ENCODE measurements at places on chromosomes 3 and 15.

DNA sequence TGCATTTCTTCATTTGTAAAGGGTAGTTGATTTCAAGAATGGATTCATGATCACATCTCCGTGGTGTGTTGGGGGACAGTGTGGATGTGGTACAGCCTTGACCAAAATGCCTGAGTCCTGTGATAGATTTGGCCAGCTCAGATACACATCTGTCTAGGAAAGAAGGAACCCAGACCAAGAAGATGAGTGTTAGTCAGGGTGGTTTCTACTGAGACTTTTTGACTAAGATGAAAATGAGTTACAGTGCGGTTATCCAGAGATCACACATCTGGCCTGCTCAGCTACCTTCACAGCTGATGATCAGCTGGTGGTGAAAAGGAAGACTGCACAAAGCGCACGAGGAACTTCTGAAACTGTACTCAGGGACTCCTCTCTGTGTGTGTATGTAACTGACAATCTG, 68.0 kb downstream of the FNDC3B start:
- DNase-seq = no peak

GRCh38 chr3:158562674-158563073, 8.3 kb upstream of the MLF1 start:
- no peak for DNase-seq

DNA sequence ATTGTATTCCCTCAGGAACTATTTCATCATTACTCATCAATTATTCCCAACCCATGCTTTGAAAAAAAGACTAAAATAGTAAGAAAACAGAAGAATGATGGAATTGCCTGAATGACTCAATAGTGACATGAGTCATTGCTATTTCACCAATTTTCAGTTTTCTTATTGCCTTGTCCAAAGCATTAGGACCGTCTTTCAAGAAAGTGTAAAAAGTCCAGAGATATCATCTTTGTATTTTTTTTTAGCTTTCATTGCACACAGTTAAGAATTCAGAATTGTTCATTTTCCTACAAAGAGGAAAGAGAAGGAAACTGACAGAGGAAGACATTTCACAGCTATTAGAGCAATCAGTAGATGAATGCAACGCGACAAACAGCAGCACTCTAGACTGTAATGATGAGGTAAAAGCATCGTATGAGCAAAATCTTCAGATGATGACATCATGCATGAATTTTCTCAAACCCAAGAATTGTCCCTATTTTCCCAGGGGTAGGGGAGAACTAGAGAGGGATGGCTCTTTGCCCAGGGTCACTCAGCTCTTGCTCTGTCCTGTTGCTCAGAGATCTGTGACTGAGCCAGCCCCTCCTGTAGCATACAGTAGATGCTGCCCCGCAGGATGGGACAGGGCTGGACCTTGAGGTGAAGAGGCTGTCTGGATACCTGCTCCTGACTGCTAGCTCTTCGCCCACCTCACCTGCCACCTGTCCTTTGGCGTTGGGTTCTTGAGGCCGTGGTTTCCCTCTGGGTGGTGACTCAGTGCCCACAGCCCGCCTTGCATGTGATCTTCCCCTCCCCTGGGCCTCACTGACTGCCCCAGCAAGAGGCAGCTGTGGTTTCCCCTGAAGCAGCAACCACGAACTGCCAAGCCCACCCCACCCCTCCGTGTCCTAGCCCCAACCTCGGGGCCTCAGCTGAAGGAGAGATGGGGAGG, 84.8 kb downstream of the PPCDC start:
- DNase-seq = no peak

- no peak for DNase-seq
Measured at GRCh38 chr3:107969994-107970819, 120.6 kb downstream of the CD47 start.

- DNase-seq = no peak
Measured at GRCh38 chr3:25719321-25719720, 54.6 kb upstream of the TOP2B start.

DNA sequence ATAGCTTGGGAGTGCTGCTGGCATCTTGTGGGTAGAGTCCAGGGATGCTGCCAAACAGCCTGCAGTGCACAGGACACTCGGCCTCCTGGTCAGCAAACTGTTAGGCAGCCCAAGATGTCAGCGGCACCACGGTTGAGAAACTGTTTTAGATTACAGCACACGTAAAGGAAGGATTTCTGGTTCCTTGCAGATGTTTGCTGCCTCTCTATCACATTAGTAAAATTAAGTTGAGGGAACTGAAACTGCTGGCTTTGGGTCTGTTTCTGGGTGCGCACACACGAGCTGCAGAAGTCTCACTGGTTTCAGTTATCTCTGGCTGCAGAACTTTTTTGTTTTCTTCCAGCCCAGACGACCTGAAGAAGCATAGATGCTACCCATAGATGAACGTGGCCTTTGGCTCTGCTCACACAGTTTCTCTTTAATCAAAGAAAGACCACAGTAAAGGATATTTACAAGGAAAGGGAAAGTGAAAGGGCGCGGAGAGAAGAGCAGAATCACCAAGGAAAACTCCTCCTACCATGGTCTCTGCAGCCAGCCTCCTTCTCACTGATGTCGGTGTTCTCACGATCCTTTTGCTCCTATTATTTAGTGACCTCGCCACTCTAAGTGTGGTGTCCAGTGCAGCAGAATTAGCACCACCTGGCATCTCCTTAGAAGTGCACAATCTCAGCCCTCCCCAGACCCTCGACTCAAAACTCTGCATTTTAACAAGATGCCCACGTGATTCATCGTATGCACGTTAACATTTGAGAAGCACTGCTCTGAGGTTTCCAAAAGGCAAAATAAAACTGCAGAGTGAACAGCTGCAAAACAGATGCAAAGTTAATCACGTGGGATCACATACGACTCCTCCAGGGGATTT, 50.6 kb upstream of the AKAP13 start:
- DNase-seq = no peak

DNA sequence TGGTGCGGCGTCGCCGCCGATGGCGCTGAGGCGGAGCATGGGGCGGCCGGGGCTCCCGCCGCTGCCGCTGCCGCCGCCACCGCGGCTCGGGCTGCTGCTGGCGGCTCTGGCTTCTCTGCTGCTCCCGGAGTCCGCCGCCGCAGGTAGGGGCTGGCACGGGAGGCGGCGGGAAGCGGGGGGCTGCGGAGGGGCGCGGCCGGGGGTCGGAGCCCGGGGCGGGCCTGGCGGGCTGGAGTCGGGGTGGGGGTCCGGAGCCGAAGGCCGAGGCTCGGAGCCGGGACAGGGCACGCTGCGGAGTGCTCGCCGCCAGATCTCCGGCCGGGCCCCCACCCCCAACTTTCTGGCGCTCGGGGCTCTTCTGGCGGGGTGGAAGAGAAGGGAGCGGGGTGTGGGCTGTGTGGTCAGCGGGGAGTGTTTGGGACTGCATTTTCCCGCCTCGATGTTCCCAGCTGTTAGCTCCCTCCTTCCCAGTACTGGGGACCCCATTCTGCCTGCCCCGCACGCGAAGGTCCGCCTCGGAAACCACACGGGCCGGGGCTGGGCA, 299 bp downstream of the TYRO3 start:
- DNase-seq = no peak

All from right lung (tissue), 10 donors.